DMS53 (cell line): ENCODE measurements at places on chromosomes 5 and 9.

DNA sequence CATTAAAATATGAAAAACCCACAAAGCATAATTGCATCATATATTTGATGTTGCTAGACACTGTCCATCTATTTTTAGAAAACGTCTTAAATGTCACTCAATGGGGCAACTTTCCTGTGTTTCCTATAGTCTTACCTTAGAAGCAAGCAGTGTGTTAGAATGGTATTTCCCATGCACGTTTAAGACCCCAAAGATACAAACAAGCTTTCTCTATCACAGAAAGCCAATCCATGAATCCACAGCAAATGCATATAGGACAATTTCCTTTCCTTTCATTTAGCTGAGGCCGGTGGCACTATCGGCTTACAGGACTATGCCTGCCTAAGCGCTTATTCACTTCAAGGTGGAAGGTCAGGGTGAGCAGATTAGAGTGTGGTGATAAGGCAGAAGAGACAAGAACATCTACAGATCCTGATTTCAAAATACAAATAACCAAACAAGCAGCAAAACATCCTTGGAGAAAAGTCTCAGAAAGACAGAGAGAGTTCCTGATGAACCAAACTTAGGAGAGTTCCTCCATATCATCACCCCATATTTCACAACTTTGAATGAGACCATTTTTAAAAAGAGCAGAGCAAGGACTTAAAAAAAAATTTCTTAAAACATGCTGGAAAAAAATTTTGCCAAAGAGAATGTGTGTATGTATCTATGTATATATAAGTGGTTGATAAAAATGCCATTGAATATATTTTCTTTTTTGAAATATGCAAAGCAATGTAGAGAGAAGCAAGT is 57.2 kb downstream of the MEF2C start:
- DNase-seq, result no peak

DNA sequence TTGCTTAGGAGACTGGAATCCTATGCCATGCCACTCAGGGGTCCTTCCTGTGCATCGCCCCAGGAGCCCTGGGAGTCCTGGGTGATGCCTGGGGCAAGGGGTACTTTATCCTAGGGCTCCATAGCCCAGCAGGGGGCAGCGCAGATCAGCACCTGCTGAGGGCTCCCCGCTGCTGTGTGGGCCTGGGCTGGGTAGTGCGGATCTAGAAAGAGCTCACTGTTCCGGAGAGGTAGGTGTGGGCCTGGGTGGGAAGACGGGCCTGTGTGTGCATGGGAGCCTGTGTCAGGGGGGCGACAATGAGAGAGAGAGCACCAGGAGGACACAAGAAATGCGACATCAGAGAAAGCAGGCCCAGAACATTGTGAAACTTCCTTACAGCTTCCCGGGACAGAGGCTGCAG is 11.4 kb upstream of the DAB2IP start:
- peak; percentile 64 for DNase-seq

DNA sequence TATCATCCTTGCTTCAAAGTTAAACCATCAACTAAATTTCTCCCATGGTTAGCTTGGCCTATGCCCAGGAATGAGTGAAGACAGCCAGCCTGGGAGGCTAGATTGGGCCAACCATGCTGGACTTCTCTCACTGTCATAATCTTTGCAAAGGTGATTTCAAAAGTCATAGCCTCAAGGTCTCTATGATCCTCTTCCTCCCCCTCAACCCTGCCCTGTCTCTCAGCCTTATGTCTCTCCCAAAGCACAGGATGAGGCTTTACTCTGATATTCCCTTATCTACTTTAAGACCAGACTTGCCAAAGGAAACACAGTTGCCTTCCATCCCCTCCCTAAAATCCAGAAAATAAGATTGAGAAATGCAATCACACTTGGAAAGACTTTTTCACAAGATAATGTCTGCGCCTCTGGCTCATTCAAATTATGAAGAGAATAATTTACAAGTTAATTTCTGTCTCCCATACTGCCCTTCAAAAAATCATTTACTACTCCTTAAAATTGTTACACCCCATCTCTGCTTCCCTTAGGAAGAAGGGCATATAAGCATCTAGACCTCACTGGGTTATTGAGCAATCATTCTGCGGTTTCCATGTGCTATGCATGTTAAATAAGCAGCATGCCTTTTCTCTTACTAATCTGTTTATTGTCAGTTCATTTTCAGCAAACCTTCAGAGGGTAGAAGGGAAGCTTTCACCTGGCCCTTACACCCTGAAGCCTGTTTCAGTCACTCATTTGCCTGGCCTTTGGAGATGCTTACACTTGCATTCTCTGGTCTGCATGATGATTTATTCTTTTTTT is 113.8 kb upstream of the ANKRD55 start:
- no peak for DNase-seq

DNA sequence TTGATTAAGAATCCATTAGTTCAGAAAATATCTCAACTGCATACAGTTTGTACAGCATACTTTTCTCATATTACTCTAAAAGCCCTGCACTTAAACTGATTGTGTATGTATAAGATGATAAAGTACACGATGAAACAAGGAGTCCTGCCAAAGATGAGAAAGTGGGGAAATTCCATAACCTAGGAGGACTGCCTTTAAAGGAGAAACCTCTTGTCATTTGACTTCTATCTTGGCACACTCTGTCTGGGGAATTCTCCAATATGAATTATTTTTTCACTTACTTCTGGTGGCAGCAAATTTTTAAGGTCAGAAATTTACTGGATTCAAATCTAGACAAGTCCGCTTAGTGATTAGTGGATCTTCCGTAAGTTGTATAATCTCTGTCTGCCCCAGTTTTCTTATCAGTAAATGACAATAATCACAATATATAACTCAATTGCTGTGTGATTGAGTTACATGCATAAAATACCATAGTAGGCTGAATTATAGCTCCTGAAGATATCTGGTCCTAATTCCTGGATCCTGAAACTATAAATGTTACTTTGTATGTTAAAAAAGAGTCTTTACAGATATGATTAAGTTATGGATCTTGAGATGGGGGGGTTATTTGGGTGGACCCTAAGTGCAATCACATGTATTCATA is 17.0 kb upstream of the ISOC1 start:
- no peak for DNase-seq
